ENCODE measurements at places on chromosomes 5 and 9.

GRCh38 chr5:14107536-14107935, 35.6 kb upstream of the TRIO start:
- no peak for DNase-seq

- no peak for DNase-seq
These were observed 84.5 kb downstream of the RFX3 start for GRCh38 chr9:3441197-3441816.

GRCh38 chr9:69093471-69094103, 58.0 kb downstream of the FXN start:
- DNase-seq: no peak

GRCh38 chr5:158947846-158948245, 151.9 kb downstream of the EBF1 start:
- DNase-seq: no peak

- DNase-seq: no peak
These were observed 50.1 kb upstream of the RETREG1 start for GRCh38 chr5:16666883-16667398.

GRCh38 chr5:5424736-5425135, 2.3 kb downstream of the ICE1 start:
- no peak for DNase-seq

DNA sequence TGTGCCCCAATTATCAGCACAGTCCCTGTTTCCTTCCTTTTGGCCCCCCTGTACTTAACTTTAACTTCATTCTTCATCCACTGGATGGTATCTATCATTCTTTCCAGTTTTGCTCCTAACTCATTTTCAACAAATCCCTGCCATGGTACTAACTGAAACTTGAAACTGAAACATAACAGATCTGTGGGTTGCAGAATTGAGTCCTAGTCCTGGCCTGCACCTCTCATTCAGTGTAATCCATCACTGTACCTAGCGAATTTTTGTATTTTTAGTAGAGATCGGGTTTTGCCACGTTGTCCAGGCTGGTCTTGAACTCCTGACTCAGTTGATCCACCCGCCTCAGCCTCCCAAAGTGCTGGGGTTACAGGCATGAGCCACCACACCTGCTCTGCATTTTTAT, 15.3 kb upstream of the PIK3R1 start:
- no peak for DNase-seq

DNA sequence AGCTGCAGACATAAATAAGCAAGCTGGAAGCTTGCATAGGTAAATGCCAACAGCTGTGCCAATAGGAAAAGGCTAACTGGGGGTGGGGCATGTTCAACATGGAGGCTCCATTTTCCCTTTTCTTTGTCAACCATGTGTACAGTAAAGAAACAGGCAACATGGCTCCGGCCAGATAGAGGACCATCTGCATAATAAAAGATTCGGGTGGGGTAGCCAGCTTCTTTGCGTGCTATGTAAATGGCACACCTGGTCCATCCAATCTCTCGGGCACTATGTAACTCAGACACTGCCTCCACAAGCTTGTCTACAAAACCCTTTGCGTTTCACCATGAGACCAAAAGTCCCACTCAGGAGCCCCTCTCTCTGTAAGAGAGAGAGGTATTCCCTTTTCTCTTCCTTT, 41.7 kb upstream of the DENND4C start:
- DNase-seq: no peak

DNA sequence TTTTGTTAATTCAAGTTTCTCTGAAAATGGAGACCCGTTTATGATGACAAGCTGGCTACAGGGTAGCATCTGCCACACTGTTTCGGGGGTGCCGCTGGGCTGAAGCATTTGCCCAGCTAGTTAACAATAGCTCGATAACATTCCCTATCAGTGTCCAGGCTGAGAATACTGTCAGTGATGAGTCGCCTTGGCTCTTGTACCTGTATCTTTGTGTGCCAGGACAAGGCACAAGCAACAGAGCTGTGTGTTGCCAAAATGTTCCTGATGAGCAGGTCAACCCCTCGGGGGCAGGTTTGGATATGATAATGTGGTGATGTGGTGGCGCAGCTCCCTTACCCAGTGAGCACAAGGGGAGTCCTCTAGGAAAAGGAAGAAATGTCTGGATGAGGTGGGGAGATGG, 7.0 kb downstream of the TGFBI start:
- no peak for DNase-seq

DNA sequence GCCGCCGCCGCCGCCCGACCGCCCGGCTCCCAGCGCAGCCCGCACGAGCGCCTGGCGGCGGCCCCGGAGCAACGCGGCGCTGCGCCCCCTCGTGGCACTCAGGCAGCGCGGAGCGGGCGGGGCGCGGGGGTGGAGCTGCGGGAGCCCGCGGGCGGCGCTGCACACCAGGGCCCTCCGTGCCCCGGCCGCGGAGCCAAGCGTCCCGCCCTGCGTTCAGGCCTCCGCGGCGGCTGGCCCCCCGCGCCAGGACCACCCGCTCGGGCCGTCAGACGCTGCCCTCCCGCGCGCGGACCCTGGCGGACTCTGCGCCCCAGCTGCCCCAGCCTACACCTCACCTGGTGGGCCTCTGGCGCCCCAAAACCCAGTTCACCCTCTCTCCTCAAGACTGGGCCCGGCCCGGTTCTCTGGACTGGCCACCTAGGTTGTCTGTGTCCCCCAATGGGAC, at the start of gene RASGEF1C:
Gene RASGEF1C, minus strand, starts transcription at position 75 of the 445 bp plus-strand sequence. CDS start 71,159 bp downstream, outside the sequence.
- DNase-seq: no peak

GRCh38 chr5:164373876-164374275, 868.5 kb downstream of the MAT2B start:
- DNase-seq: no peak

DNA sequence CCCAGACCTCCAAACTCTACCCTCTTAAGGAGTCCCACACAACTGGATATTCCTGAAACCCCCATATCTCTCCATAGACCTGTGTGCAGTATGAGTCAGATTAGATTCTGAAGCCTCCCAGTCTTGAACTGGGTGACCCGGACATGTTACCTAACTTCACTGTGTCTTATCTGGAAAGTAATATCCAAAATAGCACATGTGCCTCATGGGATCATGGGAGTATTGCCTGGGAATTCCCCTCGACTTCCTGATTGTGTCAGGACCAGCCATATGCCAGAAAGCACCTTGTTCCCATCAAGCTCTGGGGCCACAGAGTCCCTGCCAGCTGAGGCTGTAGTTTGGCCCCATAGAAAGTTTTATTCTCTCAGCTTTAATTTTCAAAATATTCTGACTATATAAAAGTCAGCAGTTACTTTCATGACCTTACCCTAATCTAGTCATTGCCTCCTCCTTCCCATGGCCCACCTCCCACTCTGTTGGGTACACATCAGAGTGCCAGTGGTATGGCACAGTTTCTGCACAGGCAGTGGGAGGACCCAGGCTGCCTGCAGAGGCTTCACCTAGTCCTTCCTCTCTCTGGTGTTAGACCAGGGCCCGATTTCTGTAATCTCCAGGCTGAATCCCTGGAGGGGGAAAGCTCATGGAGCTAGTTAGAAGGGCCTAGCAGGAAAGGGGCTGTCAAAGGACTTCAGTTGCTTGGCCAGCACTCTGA, 19.5 kb upstream of the B4GALT1 start:
- no peak for DNase-seq

DNA sequence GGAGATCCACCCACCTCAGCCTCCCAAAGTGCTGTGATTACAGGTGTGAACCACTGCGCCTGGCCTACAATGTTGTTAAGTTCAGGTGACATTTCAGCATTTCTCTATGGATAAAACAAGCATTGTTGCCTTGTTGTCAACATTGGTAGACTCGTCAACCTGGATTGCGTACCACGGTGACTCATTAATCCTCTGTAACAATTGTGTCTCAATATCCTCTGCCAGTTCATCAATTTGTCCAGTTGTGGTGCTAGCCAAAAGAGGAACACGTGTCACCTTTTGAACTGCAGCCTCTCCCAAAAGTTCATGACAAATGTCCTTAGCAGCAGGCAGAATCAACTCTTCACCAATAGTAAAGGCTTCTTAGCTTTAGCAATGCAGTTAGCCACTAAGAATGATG, 46.3 kb upstream of the LARP1 start:
- DNase-seq: no peak

GRCh38 chr5:148739524-148739923, 85.2 kb upstream of the HTR4 start:
- no peak for DNase-seq

DNA sequence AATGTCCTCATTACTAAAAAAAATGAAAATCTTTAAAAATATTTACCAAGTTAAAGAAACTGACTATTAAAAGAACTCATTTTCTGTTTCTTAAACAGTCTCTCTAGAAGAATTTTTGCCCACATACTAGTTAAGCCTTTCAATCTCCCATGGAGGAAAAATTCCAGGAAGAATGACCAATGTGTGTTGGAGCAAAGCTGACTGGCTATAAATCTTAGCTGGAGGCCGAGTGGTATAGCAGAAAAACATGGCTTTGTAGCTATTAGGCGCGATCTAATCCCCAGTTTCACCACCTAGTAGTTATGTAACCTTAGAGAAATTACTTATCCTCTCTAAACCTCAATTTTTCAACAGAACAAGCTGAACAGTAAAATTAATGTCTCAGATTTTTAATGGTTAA, 135.5 kb upstream of the PRLR start:
- DNase-seq: no peak

GRCh38 chr5:10310066-10310779, 2.5 kb upstream of the CMBL start:
- DNase-seq: no peak

DNA sequence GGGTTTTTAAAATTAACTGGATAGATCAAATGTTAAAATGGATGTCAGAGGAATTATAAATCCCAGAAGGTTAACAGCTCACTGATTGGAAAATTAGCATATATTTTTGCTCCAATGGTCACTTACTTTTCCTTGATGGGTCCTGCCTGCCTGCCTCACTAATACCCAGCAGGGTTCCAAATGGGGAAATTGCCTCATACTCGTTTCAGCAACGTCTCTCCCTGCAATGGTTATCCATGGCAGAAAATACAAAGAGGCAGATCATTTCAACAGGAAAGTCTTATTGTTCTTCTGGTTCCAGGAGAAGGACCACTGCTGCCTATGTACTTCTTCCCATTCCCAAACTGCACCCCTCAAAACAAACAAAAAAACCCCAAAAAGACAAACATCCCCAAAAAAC, 71.3 kb downstream of the ERP44 start:
- no peak for DNase-seq
